ENCODE measurements at places on chromosomes 1 and 21.

DNA sequence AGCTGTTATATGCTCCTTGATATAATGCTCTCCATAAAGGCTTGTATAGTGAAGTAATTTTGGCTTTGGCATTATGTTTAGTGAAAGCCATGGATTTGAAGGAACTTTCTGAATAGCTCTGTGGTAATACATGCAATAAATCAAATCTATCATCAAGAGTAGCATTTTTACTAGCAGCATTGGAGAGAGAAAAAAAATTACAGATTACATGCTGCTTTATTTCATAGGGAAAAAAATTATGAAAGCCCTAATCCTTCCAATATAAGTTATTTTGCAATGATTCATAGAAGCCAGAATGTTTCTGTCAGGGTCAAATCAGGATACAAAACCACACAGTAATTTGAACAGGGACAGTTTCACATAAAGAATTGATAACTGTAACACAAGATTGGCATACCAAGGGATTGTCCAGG lies 250.0 kb downstream of the SPATA17 start:
- H3K27ac ChIP-seq, result no peak overlapping the region
- H3K36me3 ChIP-seq, result no peaks in the 10 kb centered on the region
- no peak for DNase-seq
- no peaks in the 10 kb centered on the region for H3K4me1 ChIP-seq
- no peaks in the 10 kb centered on the region for H3K27me3 ChIP-seq
- no peak overlapping the region for H3K4me3 ChIP-seq

- H3K27me3 ChIP-seq, result no peaks in the 10 kb centered on the region
- H3K4me1 ChIP-seq, result no peaks in the 10 kb centered on the region
- DNase-seq, result no peak
- no peaks in the 10 kb centered on the region for H3K36me3 ChIP-seq
- no peak overlapping the region for H3K4me3 ChIP-seq
Observed at GRCh38 chr1:205763980-205764379, 11.3 kb downstream of the RAB29 start.

GRCh38 chr1:39849203-39849602 lies 34.1 kb downstream of the TRIT1 start:
- no peak overlapping the region for H3K27ac ChIP-seq
- no peaks in the 10 kb centered on the region for H3K4me1 ChIP-seq
- no peak overlapping the region for H3K4me3 ChIP-seq
- DNase-seq, result no peak

GRCh38 chr21:44984792-44985440 lies 45.1 kb downstream of the SLX9 start:
- DNase-seq, result no peak
- H3K27me3 ChIP-seq, result no peaks in the 10 kb centered on the region
- no peak overlapping the region for H3K4me3 ChIP-seq
- H3K4me1 ChIP-seq, result no peaks in the 10 kb centered on the region
- H3K36me3 ChIP-seq, result no peaks in the 10 kb centered on the region

- H3K4me3 ChIP-seq, result no peak overlapping the region
- peak overlapping the region; percentile 72 for H3K27ac ChIP-seq
- no peaks in the 10 kb centered on the region for H3K36me3 ChIP-seq
- peaks cover 12% of the 10 kb centered on the region for H3K4me1 ChIP-seq
Observed at GRCh38 chr1:54299037-54299436, 99.1 kb downstream of the MRPL37 start.

GRCh38 chr1:228012555-228012954 lies 5.8 kb downstream of the WNT3A start:
- peaks cover 11% of the 10 kb centered on the region for H3K27me3 ChIP-seq
- no peak overlapping the region for H3K27ac ChIP-seq
- DNase-seq, result no peak
- H3K36me3 ChIP-seq, result no peaks in the 10 kb centered on the region

GRCh38 chr21:30211071-30211470 lies 4.8 kb downstream of the CLDN8 start:
- H3K4me3 ChIP-seq, result no peak overlapping the region
- H3K27me3 ChIP-seq, result no peaks in the 10 kb centered on the region
- no peak for DNase-seq
- H3K27ac ChIP-seq, result no peak overlapping the region

DNA sequence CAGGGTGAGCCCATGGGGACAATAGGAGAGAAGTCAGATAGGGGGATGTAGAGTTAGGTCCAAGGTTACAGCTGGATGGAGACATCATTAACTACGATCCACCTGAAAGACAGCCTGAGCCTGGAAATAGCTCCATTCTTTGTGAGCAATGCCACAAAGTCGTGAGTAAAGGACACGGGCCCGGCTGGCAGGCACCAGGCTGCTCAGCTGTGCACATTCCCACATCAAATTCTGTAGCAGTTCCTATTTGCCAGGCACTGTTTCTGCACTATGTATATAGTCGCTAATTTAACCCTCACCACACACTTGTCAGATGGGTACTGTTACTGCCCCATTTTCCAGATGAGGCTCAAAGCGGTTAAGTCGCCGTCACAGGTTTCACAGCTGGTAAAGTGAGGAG lies 338.0 kb upstream of the KAZN start:
- peak overlapping the region; percentile 65 for H3K27ac ChIP-seq
- H3K4me1 ChIP-seq, result no peaks in the 10 kb centered on the region
- H3K27me3 ChIP-seq, result no peaks in the 10 kb centered on the region
- no peaks in the 10 kb centered on the region for H3K36me3 ChIP-seq
- no peak overlapping the region for H3K4me3 ChIP-seq

- H3K36me3 ChIP-seq, result no peaks in the 10 kb centered on the region
- H3K27ac ChIP-seq, result no peak overlapping the region
- H3K4me1 ChIP-seq, result peaks cover 16% of the 10 kb centered on the region
- DNase-seq, result no peak
Observed at GRCh38 chr1:32020339-32020738, 6.7 kb downstream of the KHDRBS1 start.

Data from uterus (tissue), 4 donors.